ENCODE measurements at places on chromosomes 5 and 9.
A peak's percentile ranks its signal among the peaks of the same experiment; 100 is the strongest.

DNA sequence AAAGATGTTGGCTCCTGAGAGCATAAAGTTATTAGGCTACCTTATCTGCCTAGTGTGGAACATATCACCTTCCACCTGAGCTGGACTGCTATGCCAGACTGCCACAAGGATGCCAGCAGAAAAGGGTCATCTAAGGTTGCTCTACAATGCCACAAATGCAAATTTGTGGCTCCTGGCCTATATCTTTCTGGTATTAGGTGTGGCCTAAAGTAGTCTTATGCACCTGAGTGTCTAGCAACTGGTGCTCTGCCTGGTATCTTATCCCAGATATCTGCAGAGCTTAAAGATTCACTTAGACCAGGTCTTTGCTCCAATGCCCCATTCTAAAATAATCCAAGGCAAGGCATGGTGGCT lies 34.7 kb downstream of the DTWD2 start:
- DNase-seq = no peak

DNA sequence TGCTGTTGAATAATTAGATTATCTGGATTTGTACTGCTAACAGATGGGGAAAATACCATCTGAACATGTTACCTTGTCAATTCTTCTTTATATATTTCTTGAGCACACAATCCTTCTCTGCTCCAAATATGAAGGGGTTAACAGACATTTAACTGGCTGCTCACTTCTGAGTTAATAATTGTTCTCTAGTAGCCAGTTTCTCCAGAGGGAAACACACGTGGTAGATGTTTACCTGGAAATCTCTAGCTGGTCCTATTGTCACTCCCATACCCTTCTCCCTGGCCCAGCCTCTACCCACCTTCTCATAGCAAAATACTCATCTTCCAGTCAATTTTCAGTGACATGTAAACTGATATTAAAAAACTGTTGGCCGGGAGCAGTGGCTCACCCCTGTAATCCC lies 101.5 kb upstream of the ZNF462 start:
- DNase-seq = no peak

GRCh38 chr9:119907056-119907455 lies 537.8 kb upstream of the BRINP1 start:
- DNase-seq = no peak

- DNase-seq = no peak
Observed at GRCh38 chr9:133682818-133683585, 46.8 kb downstream of the DBH start.

- DNase-seq = no peak
Observed at GRCh38 chr5:73304381-73304780, 131.4 kb downstream of the TMEM174 start.

DNA sequence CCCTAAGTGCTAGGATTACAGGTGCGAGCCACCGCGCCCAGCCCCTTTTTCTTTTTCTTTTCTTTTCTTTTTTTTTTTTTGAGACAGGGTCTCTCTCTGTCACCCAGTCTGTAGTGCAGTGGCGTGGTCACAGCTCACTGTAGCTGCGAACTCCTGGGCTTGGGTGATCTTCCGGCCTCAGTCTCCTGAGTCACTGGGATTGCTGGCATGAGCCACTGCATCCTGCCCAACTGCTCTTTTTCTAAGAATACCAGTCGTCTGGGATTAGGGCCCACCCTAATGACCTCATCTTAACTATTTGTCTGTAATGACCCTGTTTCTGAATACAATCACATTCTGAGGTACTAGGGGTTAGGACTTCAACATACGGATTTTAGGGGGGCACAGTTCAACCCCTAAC lies 34.1 kb upstream of the NANS start:
- no peak for DNase-seq

DNA sequence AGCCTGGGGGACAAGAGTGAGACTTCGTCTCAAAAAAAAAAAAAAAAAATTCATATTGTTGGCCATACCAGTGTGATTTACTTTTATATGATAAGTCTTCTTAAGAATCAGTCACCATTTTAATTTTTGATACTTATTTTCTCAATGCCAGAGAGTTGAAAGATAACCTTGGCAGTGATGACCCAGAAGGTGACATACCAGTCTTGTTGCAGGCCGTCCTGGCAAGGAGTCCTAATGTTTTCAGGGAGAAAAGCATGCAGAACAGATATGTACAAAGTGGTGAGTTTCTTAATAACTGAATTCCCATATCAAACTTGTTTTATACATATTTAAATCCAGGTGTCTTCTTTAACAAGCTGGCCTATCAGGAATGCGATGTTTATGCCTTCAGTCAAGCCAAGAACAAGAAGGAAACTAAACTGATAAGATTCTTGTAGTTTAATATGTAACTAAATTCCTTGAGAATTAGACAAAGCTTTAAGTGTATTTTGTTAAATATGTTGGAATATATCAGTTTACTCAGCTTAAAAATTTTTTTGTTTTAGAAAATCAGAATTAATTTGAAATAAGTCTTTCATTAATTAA lies 81.5 kb downstream of the NIPBL start:
- DNase-seq = no peak

- no peak for DNase-seq
Observed at GRCh38 chr9:18746631-18747030, 272.7 kb downstream of the ADAMTSL1 start.

DNA sequence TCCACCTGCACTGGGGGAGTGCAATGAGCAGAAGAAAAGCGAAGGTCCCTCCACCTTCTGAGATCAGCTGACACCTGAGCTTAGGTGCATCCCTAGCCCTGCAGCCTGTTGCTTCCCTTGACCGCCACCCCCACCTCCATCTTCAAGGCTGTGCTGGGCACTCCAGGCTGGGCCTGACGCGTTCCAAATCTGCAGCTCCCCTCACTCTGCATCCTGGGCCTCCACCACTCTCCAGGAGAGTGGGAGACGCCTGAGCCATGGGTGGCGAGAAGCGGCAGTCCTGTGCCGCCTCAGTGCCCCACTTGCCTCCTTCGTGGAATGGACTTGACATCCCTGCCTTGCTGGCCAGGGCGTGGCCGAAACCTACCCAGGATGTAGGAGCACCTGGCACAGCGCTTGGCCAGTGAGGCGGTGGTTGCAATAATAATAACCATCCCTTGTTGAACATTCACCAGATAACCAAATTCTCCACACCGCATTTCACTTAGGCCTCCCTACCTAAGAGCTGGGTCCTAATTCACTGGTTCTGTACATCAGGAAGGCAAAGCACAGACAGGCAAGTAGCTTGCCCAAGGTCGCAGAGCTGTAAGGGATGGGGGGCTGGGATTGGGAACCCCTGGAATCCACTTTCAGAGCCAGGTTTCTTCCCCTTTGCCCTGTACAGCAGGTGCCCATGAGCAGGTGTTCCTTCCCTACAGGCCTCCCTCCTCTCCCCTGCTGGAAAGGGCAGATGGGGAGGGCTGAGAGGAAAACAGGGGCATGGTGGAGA lies 11.7 kb downstream of the B4GALT7 start:
- no peak for DNase-seq

GRCh38 chr5:139638090-139638735 lies 9.9 kb upstream of the CXXC5 start:
- no peak for DNase-seq

GRCh38 chr5:80672140-80672736 lies 17.5 kb upstream of the DHFR start:
- peak; percentile 47 for DNase-seq

DNA sequence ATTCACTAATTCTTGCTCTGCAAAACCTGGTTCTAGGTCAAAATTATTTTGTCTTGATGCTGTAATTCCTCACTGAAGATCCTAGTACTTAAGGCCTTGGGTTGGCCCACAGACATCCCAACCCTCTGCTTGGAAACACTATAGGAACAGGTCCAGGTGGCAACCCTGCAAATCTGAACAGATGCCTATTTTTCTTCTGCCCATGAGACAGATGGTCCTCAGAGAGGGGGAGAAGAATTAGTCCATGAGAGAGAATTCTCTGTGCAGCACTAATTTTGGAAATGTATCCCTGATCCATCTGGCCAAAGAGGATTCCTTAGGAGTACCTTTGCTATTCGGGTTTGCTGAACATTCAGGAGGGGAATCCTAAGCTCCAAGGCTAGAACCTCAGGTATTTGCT lies 156.3 kb downstream of the ELAVL2 start:
- no peak for DNase-seq

- DNase-seq = no peak
Observed at GRCh38 chr5:1555808-1556731, 32.3 kb upstream of the LPCAT1 start.

All from T-helper 2 cell (primary cell).